ENCODE measurements at places on chromosomes 4 and X. TPM values are rescaled to one million over a fixed set of nuclear protein-coding genes. Genes with fewer than 3 reads are reported as not detected.
A peak's percentile ranks its signal among the peaks of the same experiment; 100 is the strongest.

DNA sequence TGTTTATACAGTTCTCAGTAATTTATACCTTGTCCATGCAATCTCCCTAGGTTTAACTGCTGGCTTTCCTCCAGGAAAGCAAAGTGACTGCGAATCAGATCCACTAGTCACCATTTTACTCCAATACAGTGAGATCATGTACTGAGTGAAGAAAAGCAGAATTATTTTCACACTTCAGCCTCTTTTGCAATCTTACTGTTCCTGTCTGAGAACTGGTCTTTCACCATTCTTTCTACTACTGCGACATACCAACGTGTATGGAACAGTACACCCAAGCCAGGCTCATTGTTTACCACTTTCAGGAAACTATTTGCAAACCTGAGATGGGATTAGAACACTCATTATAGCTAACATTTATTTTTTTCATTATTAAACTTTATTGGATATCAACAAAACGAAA is 8.0 kb upstream of the MSL3 start:
- DNase-seq: no peak

- DNase-seq: peak; percentile 79
These were observed 623.8 kb upstream of the DIPK2B start for GRCh38 chrX:45824471-45824870.

DNA sequence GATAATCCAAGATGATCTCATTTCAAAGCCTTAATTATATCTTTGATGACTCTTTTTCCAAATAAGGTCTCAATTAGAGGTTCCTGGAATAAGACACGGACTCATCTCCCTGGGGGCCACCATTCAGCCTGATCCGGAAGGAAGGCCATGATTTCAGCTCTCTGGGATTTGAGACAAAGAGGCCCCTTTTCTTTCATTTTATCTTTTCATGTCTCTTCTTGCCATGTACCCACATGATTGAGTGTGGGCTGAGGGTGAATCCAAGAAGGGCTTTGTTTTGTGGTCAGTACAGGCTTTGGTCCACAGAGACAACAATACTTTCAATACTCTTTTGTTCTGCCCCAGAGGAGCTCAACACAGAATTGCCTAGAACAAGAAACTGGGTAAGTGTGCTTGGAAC is 261.2 kb downstream of the TRIML1 start:
- no peak for DNase-seq

DNA sequence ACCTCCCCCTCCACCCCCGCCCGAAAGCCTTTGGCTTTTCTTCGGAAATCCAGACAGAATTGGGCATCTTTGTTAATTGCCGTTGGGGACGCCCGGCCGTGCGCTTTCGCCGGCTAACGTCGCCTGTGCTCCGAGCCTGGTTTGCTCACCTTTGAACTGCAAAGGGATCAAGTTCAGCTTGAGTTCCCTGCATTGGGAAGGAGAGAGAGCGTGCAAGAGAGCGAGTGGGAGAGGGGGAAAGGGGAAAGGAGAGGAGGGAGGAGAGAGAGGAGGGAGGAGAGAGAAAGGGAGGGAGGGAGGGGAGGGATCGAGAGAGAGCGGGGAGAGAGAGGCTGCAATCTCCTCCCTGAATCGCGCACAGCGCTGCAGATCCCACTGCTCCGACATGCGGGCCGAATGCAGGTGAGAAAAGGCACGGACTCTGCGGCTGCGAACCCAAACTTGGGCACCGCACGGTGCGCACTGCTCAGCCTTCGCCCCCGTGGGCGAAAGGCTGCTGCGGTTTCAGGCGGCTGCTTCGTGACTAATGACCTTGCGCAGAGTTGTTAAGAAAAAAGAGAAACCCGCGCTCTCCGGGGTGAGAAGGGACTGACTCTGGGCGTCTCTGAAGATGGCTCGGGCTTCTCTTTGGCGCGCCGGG is at the start of gene PCDH7:
Gene PCDH7 (plus strand): TSS at position 349 of the 640 bp plus-strand sequence. CDS start 1,054 bp downstream, outside the sequence.
- DNase-seq: no peak

- DNase-seq: no peak
These were observed 21.8 kb downstream of the NKX3-2 start for GRCh38 chr4:13522282-13523104.

- DNase-seq: no peak
These were observed 55.4 kb upstream of the DHX15 start for GRCh38 chr4:24639714-24640113.

DNA sequence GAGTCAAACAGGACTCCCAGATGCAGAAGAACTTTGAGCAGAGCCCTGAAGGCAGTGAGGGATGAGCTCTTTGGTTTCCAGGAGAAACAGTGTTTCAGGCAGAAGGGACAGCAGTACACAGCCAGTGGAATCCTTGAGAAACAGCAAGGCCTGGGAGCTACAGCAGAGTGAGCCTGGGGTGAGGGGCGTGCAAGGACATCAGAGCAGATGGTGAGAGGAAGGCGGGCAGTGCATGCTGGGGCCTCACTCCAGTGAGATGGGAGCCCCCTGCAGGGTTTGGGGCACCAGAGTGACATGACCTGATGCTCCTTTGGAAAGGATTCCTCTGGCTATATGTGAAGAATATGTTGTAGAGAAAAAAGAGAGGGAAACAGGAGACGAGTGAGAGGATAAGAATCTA is 98.1 kb upstream of the EGFL6 start:
- no peak for DNase-seq

DNA sequence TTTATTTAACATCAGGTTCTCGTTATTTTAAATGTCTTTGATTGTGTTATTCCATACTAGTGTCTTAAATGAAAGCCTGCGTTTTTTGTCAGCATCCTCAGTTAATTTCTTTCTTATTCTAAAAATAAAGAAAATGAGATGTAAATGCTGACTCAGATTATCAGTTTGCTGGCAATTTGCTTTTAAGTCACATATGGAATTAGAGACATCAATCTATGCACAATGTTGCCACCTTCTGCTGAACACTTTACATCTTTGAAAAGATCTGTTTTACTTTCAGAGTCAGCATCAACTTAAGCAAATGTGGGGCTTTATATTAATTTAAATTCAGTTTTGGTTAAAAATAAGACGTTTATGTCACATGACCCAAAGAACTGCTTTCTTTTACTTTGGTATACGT is 99.2 kb downstream of the ADGRL3 start:
- no peak for DNase-seq

DNA sequence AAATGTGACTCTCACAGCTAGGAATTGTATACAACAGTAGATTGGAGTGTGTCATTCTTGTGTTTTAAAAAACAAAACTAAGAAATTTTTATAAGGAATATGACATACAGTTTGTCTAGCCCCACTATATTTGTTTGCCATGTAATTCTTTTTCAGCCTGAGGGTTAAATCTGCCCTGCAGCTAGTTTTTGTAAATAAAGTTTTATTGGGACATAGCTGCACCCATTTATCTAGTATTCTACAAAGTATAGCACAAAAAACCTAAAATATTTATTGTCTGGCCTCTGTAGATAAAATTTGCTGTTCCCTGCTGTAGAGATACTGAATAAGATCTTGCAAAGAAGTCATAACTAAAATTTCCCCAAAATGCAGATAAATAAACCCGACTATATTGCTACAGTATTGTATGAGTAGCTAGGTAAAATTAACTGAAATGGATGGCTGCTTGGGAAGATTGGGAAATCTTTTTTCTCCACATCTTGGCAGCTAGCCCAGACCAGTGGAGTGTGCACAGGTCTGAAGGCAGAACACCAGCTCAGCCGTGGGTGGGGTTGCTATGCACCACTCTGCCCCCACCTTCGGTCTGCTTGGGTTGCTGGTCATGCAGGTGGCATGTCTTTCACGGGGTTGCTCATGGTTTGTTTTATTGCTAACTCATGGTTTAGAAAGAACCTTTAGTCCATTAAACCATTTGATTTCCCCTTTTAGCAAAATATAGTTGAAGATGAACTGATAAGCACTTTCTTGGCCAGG is 127.9 kb downstream of the KLHL8 start:
- DNase-seq: peak; percentile 97

DNA sequence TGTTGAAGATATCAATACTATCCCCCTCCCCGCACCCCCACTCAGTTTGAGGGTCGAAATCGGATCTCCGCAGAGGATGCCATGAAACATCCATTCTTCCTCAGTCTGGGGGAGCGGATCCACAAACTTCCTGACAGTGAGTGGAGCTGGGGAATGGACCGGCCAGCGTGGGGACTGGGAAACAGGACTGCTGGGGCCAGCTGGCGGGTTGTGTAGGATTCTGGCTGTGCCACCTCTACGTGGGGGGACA is 5.5 kb upstream of the USP11 start:
- DNase-seq: no peak

- peak; percentile 83 for DNase-seq
These were observed 519.1 kb downstream of the IQCM start for GRCh38 chr4:149296503-149296902.

- DNase-seq: no peak
These were observed 4.6 kb upstream of the DCAF4L1 start for GRCh38 chr4:41976775-41977516.

The RIBC1 gene
- total RNA-seq: 0.92 TPM

The RHOH gene
- total RNA-seq: not detected

The TRIML2 gene
- not detected for total RNA-seq

The GALNTL6 gene
- not detected for total RNA-seq

The SMPX gene
- not detected for total RNA-seq

The SPANXA1 gene
- total RNA-seq: not detected

The SRPX gene
- 32.0 TPM for total RNA-seq

Data from epithelial cell of proximal tubule (primary cell).